ENCODE measurements at places on chromosomes 11 and 22.

- DNase-seq, result no peak
These were observed 110.3 kb downstream of the DSCAML1 start for GRCh38 chr11:117686711-117687110.

DNA sequence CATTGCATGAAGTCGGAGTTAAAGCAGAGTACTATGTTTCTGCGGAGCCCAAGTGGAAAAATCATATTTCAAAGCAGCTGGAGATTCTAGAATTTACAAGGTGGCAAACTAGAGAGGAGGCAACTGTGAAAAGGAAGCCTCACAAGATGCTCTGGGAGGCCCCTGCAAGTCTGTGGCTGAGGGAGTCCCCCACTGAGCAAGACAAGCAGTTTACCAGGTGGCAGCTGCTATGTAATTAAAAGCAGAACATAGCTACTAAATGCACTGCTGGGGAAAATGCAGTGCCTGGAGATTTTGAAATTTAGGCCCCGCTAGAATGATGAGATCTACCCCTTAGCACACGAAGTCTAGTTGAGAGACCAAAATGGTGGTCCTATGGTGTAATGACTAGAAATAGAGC, 728.0 kb downstream of the OPCML start:
- DNase-seq, result no peak

- no peak for DNase-seq
These were observed 1436.3 kb downstream of the TBC1D22A start for GRCh38 chr22:48198489-48199459.

GRCh38 chr11:72008728-72009127, 10.0 kb downstream of the IL18BP start:
- DNase-seq, result no peak

DNA sequence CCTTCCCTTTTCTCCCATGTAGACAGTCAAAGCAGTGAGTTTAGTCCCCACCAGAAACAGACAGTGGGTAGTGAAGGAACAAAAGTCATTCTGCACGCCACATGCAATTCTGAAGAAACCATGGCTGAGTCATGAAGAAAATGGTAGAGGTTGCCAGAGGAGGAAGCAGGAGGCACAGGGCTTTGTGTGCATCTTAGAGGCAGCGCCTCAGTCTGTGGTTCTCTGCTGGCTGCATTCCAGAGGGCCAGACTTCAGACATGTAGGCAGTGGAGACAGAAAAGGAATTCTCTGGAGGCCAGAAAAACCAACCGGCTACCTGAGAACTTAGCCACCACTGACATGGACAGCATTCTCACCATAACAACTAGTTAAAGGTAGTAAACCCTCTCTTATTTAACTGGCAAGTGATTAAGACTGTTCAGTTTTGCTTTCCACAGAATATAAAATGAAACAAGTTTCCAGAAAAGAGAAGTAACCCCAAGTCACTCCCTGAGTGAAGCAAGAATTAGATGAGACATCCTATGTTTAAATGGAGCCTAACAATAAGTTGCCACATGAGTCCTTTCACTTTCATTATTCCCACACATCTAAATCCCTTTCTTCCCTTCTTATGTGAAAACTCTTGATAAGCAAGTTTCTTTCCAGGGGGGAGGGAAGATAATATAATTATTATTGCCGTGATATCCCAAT, 556.1 kb downstream of the SOX6 start:
- DNase-seq, result no peak

DNA sequence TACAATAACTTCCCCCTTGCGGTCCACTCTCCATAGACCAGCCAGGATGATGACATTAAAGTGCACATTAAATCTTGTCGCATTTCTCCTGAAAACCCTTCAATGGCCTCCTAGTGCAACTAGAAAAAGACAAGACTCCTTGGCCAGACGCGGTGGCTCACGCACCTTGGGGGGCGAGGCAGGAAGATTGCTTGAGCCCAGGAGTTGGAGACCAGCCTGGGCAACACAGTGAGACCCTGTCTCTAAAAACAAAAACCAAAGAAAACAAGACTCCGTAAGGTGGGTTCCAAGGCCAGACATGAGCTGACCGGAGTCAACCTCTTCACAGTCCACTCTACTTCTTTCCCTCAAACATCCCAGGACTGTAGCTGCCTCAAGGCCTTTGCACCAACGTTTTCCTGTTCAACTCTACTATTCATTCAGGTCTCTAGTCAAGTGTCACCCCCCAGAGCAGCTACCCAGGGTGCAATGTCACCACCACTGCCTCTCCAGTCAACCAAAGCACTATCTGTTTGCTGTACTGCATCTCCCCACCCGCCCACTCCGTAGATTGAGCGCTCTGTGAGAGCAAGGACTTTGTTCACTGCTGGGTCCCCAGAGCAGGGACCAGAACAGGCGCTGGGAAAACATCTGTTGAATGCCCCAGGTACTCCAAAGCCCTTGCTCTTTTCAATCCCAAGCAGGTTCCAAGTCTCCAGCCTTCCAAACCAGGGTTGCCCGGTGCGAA, 739 bp downstream of the ZMAT5 start:
- no peak for DNase-seq

DNA sequence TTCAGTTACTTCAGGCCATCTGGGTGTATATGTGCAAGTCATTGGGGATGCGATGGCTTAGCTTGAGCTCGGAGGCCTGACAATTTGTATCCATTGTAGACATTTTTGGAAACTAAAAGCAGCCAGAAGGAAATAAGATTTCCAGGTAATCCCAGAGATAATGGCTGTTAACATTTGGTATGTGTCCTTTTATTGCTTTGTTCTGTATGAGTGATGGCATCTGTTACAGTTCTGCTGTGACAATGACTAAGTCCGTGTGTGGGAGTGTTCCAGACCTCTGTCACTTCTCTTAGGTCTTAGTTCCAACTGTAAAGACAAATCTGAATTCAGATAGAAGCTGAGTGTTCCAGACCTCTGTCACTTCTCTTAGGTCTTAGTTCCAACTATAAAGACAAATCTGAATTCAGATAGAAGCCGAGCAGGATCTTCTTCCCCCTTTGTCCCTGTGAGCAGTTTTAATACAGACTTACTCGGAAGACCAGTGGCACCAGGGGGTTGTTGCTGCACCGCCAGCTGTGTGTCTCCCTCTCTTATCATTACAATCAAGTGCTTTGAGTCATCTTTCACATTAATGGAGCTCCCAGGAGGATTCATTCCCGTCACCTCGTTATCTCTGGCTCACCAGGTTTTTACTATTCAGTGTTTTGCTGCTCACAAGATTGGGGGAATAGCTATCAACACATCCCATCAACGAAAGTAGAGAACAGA, 190.9 kb upstream of the SORL1-AS1 start:
- DNase-seq, result peak; percentile 77

DNA sequence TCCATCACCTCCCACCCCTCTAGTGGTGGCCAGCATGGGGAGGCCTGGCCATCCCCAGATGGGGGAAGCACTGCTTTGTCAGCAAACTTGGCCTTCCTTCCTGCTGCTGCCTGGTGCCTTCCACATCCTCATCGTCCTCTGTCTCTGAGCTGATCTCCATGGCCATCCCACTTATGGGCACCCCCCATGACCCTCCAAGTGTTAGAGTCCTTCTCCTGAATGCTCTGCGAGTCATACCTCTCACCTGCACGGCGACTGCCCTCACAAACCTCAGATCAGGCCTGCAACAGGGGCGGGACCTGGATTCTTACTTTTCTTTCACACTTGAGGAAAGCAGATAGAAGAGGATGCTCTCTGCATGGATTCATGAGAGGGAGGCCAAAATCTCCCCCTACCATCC, 24.0 kb downstream of the POU2AF1 start:
- no peak for DNase-seq

GRCh38 chr11:123235656-123236261, 40.7 kb upstream of the CLMP start:
- DNase-seq, result no peak

DNA sequence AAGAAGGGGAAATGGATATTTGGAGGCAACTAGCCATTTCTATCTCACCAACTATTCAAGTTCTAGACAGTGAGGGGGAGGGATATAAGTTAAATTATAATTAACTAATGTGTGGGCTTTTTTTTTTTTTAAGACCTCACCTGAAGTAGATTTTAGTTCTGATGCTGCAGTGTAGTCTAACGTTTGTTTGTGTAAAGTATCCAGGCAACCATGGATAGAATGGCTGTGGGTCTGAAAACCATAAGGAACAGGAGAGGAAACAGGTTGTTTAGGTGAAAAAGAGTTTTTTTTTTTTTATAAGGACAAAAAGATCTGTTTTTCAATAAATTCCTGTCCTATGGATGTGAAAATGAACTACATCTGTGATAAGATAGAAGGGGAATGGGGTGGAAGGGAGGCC, 262.4 kb upstream of the PLET1 start:
- DNase-seq, result no peak

DNA sequence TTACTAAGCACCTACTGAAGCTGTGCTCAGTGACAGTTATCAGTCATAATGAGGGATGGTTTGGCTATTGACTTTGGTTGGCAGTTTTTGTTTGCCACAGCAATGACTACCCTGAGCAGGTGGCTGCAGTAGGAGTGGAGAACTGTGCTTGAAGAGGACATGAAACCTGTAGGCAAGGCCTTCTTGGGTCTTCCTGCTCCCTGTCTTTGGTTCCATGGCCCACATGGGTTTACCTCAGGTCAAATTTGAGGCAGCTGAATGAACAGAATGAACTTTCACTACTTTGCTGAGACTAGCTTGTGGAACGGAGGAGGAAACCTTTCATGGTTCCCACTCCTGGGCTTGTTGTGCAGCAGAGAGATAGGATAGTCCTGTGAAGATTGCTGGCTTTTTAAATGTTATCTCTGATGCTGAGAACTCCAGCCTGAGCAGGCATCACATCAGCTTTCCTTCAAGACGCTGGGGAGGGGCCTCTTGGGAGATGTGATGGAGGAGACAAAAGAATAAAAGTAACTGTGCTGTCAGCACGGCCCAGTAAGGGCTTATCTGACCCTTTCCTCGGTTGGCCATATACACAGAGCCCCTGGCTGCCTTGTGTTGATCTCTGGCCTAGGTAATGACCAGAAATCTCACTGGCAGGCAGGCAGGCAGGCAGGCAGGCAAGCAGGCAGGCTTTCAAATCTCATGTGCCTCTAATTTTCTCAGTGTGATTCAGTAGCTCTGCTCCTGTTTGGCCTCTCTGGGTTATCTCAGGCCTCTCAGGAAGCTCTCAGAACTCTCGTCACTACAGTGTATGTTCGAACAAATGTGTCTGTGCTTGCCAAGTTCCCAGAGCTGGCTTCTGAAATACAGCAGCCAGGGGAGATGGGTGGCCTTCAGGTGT, 12.0 kb downstream of the STIM1 start:
- no peak for DNase-seq

GRCh38 chr22:45238076-45238956, 2.4 kb downstream of the KIAA0930 start:
- DNase-seq, result no peak

DNA sequence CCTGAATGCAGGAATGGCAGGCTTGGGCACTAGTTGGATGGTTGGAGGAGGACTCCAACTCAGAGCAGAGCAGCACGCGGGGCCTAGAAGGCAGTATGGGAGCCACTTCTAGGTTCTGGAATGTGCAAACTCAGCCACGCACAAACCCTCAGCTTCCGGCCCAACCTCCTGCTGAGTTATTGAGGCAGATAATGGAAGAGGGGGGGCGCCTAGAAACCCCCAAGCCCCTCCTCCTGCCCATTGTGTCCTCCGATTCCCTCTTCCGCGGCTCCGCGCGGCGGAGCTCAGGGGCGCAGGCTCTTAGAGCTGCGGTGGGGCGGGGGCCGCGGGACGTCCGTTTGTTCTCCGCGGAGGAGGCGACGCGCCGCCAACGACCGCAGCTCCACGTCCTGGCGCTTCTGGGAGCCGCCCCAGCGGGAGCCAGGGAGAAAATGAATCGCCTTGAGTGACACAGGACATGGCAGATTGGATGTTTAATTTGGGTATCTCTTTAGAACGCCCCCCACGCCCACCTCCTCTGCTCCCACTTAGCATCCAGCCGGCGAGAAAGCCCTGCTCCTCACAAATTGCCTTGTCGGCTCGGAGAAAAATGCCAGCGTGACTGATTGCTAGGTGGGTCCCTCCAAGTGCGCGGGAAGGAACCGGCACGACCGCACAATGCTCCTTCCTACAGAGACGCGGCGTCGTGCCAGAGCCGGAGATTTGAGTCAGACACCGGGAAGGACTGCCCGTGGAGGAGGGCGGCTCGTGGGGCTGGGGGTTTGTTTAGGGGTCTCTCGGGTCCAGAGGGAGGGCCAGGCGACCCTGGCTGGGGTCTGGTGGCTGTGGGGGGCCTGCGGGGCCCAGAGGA, 144.6 kb downstream of the NECTIN1 start:
- DNase-seq, result peak; percentile 89

DNA sequence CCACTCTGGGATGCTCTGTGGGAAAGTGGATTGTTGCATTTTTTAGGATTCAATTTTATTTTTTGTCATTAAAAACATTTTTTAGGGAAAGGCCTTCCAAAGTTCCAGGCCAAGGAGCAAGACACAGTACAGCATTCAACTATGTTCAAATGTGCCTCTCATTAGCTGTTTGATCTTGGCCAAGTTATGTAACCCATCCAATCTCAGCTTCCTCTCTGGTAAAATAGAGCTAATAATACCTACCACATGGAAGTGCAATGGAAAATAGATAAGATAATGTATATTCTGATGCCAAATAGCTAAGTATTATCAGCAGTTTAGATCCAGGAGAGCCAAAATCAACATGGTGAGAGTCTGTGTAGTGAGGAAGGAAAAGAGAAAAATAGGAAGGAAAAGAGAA, 220.3 kb upstream of the SESN3 start:
- no peak for DNase-seq

DNA sequence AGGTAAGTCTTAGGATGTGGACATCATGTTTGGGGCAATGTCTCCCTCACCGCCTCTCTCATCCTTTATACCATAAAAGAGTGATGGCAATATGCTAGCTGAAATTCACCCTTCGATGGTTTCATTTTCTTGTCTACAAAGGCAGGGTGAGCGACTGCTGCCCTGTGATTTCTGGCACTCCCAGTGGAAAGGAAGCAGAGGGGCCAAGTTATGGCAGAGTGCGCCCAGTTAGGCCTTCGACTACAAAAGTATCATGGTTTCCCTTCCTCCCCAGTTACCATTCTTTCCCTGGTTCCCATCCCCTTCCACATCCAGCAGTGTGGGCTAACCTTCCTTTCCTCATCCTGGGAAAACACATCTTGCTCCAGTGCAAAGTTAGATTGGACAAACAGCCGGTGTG, 43.8 kb downstream of the SNX19 start:
- DNase-seq, result no peak

DNA sequence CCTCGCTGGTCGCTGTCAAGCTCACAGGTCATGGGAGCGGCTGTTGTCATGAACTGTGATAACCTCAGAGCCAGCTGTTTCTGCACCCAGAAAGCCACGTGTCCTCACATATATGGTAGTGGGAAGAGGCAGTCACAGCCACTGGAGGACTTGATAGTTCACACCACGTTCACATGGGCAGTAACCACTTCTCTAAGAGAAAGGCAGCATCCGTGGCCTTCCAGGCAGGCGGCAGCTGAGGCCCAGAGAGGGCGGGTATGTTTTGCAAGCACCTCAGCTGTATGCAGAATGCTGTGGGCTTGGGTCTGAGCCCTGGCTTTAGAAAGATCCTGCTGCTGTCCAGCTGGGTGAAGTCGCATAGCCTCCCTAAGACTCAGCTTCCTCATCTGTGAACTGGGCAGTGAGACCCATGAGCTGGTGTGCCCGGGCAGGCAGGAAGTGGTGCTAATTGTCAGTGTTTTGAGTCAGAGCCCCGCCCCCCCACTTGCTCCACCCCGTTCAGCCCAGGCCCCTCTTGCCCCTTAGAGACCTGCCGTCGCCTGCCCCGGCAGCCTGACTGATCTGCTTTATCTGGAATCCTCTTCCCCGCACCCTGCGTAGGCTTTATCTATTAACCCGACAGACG, 13.3 kb downstream of the TTC38 start:
- no peak for DNase-seq
